Left kidney (tissue), 8 donors: ENCODE measurements at places on chromosomes 5 and 9. TPM values are rescaled to one million over a fixed set of nuclear protein-coding genes. Genes with fewer than 3 reads are reported as not detected.
A peak's percentile ranks its signal among the peaks of the same experiment; 100 is the strongest.

- DNase-seq, result no peak
Observed at GRCh38 chr9:32426278-32426939, 42.0 kb downstream of the ACO1 start.

- DNase-seq, result no peak
Observed at GRCh38 chr9:126299706-126300276, 26.8 kb upstream of the MVB12B start.

DNA sequence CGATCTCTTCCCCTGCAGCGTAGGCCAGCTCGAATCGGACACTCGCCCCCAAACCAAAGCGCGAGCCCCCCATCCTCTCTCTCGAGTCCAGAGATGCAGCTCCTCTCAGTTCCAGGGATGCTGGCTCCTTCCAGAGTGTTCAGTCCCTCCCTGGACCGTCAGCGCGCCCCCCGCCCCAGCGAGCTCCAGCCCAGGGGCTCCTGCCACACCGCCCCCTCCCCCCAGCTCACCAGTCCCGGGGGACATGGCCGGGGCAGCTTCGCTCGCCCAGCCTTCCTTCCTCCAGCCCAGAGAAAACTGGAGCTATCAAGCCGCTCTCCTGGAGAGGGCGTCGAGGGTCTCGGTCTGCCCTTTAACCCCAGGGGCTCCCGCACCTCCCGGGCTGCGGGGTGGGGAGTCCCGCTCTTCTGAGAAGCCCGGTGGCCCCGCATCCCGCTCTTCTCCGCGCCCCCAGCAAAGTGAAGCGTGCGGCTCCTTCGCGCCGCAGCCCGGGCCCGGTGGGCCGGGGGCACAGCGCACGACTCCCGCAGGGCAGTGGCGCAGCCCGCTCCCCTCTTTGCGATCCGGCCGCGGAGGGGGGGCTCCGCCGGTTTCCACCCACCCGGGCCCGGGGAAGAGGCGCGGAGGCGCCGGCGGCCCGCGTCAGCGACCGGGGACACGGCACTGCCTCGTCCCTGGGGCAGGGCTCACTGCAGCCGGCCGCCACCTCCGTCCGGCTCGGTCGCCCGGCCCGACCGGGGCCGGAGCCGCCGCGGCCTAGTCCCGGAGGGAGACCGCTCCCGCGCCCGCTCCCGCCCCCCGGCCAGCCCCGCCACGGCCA is 587 bp downstream of the MIER3 start:
- DNase-seq, result peak; percentile 39

DNA sequence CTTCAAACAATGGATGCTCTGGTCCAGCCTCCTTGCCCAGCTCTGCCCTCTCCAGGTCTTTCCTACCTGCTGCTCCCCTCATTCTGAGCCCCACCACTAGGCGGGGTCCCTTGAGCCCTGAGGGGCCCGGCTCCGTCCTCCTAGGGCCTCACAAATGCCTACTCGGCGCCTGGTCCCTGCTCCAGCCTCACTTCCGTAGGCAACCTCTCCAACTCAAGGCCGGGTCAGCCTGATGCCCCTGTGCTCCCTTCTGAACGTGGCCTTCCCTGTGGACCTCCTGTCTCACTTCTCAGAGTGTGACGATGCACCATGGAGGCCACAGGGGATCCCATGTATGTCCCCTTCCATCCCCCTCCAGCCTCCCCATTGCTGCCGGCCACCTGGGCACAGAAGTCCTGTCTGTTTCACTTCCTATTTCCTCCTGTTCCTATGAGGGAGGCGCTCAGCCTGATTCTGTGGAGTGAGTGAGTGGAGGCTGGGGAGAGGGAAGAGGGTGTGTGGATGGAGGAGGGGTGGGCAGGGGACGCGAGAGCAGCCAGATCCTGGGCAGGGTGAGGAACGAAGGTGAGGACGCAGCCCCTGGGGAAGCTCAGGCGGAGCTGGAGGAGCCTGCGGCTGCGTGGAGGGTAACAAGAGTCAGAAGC is 127.2 kb upstream of the FAM120A start:
- no peak for DNase-seq

GRCh38 chr9:115445655-115446054 is 327.7 kb upstream of the TNC start:
- DNase-seq, result no peak

DNA sequence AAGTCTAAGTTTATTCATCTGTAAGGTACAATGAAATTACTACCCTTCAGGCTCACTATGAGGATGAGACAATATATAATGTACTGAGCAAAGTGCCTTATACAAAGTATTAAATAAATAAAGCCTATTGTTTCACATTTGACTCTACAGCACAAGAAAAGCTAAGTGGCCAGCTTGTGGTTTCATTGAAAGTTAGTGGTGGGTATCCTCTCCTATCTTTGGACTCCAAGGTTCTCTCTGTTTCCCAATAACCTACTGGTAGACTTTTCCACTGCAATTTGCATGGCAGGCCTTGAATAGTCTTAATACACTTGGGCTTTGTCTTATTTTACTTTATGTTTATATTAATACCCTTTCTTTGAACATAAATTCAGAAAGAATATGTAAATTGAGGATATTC is 262.7 kb downstream of the DEPDC1B start:
- DNase-seq, result no peak

- no peak for DNase-seq
Observed at GRCh38 chr5:174454464-174454863, 269.9 kb upstream of the MSX2 start.

- DNase-seq, result no peak
Observed at GRCh38 chr5:157561110-157561509, 14.5 kb downstream of the ADAM19 start.

- no peak for DNase-seq
Observed at GRCh38 chr5:33074548-33074947, 363.4 kb downstream of the NPR3 start.

- DNase-seq, result no peak
Observed at GRCh38 chr5:167634432-167634831, 657.0 kb upstream of the WWC1 start.

DNA sequence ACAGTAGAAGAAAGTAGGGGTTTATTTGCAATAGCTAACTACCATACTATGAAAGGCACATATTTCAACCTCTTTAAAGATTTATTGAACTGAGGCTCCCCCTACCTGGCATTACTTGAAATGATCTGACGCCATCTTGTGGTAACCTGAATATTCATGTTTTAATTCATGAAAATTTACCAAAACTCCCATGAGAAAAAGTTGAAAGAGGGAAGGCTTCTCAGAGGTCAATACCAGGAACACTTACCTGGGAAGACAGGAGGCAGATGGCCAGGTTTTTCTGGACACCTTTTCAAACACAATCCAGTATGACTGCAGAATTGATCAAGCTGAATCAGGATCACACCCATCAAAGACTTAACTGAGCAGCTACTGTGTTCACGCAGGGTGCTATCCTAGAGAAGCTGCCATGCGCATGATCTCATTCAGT is 9.4 kb downstream of the PRELID2 start:
- peak; percentile 46 for DNase-seq

DNA sequence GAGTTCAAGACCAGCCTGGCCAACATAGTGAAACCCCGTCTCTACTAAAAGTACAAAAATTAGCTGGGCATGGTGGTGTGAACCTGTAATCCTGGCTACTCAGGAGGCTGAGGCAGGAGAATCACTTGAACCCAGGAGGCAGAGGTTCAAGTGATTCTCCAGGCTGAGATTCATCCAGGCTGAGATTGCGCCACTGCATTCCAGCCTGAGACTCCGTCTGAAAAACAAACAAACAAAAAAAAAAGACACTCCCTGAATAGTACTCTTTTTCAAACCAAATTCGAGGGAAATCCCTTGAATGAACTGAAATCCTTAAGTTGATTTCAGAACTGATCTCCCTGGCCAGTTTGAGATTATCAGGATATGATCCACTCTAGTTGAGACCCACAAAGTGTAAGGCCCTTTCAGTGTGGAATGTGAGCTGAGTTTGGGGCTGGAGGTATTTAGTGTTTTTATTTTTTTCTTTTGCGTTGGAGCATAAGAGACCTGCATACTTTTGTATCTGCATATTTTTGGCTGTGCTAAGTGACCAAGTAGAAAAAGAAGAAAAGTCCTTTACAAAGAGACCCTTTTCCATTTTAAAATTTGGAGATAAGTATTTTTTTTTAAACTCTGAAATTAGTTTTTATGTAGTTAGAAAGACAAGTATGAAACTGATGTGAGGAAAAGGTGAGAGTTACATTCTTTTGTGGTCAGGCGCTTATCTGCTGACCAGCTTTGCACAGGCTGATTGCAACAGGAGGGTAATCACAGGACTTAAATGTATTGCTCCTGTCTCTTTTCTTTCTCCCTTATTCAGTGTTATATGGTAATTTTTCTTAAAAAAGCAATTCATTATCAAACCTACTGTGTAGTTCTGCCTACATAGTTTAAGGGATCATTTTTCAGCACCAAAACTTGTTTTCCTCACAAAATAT is 42.9 kb downstream of the TMEFF1 start:
- no peak for DNase-seq

DNA sequence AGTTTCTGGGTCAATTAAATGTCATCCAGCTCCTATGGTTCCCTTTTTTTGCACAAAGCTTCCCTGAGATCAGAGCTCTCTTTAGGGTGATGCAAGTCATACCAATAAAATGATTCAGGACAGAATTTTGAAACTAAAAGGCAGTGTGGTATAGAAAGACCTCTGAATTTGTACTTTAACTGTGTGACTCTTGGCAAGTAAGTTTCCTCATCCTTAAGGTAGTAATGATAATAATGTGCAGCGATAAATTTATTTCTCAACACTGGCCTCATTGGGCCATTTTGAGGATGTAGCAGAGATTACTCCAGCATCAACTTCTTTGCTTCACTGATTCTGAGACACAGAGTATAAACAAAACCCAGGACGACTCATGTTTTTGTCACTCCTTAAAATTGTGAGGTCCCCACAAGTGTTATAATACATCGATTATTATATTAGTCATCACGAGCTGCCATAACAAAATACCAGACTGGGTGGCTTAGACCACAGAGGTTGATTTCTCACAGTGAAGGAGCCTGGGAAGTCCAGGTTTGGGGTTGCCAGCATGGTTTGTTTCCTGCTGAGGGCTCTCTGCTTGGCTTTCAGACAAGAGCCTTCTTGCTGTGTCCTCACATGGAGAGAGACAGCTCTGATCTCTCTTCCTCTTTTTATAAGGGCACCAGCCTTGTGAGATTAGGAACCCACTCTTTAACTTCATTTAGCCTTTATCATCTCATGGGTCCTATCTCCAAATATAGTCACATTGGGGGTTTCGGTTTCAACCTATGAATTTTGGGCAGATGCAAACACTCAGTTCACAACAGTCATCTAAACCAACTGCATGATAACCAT is 293.0 kb downstream of the ZNF608 start:
- no peak for DNase-seq

DNA sequence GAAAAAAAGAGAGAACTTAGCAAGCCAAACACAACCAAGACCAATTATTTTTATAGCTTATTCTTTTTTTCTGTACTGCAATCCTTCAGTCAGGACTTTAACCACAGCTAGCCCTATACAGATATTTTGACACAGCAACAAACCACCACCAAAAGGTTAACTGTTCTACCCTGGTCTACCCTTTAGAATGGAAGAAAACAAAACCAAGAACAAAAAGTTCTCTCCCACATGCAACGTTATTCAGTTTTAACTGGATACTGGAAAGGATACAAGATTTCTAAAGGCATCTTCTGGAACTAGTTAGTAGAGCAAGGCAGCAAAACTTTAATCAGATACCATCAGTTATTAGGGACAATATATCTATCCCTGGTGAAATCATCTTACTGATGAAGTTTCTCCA is 32.6 kb downstream of the ECPAS start:
- no peak for DNase-seq

DNA sequence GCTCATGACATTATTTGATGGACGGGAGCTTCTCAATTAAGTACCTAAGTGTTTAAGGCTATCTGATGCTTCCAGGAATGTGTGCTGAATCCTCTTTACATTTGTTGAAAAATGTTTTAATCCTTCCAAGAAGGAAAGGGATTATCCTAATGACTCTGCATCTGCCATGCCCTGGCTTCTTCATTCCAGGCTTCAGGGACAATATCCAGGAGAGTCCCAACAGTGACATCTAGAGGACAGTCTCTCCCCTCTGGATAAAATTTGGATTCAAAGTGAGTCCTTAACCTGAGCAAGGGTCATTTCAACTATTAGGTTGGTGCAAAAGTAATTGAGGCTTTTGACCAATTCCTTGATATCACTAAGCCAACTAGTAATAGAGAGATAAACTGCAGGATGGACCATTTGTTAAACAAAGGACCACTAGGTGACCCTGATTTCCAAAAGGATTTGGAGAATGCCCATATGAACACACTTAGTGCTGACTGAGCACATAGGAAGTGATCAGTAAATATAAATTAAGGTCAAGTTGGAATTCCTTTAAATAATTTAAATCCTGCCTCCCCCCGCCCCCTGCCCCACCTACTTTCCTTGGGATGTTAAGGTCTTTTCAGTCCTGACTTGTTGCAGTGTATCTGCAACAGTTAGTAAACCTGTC is 19.1 kb downstream of the TNFSF8 start:
- DNase-seq, result peak; percentile 55

DNA sequence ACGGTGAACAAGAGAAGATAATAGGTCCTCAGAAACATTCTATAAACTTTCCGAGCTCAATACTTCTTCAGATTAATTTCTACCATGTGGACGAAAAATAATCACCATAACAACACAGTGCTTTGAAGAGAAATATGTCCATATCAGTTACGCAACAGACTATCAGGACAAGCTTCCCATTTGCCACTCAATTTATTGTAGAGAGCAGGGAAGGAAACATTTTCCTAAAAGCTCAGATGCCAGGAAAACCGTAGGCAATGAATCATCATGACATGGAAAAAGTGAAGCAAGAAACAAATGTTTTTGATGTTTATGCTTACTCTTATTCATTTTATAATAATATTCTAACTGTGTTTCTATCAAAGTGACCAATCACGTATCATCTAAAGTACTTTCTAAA is 87.6 kb downstream of the S1PR3 start:
- DNase-seq, result no peak

- DNase-seq, result no peak
Observed at GRCh38 chr5:173315495-173316338, 12.5 kb downstream of the STC2 start.

DNA sequence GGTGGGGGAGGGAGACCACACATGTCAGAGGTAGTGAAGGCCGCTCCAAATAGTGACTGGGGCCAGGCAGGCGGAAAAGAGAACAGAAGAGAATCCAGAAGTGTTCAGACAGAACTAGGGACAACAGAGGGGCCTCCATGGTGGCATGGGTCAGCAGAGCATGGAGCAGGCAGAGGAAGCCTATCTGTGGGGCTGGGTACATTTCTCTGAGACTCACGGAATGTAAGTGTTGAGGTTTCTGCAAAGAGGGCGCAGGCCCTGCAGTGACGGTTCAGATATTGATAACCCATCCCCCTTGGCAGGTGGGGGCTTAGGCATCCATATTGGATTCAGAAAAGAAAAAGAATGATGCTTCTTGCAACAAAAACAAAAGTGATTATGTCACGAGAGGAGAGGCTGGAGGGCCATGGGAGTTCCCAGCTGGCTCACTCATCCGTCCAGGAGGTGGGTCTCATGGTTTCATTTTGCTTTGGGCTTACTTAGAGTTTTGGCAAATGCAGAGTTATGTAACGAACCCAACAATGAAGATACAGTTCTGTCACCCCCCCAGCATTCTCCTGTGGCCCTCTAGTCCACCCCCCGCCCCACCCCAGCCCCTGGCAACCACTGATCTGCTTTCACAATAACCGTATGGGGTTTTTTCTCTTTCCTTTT is 5.4 kb upstream of the RMND5B start:
- no peak for DNase-seq

PCDHA4 gene
- polyA plus RNA-seq, result 1.00 TPM
